ENCODE measurements at places on chromosomes 3 and 15.

DNA sequence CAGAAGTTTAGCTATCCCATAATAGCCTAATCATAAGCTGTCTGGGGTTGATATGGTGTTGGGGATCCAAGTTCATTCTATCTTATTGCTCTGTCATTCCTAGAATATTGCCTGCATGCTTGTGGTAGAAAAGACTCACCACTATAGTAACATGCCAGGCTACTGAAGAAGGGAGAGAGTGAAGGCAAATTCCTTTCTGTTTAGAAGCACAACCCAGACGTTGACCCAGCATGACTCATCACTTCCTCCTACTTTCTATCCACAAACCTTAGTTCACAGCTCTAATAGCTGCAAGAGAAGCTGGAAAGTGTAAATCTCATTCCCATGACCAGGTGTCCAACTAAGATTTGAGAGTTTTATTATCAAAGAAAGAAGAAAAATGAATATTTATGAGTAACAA, 57.8 kb upstream of the NMD3 start:
- peak; percentile 23 for DNase-seq

DNA sequence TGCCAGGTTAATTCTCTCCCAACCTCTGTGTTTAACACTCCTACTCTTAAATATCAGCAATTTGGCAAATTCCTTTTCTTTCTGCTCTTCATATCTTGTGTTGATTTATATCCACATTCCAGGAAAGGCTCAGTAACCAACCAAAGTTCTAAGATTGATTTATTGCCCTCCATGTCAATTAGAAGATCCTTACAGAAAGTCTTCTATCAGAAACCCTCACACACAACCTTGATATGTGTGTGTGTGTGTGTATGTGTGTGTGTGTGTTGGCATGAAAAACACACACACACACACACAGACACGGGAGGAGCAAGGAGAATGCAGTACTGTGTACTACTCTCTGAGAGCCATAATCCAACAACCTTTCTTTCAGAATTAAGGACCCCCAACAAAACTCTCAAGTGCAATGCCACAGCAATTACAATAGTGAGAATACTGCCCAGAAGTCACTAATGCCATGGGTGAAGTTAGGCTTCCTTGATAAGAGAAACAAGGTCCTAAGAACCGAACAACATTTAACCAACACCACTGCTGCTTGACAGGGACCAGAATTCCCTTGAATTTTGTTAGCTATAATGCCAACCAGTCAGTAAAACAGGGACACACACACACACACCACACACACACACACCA, 1.1 kb downstream of the LSAMP start:
- DNase-seq: no peak

GRCh38 chr3:141465221-141465620, 21.6 kb upstream of the RASA2 start:
- DNase-seq: no peak

GRCh38 chr3:148494451-148494850, 203.3 kb upstream of the AGTR1 start:
- no peak for DNase-seq

GRCh38 chr15:48371961-48372360, 40.7 kb downstream of the DUT start:
- no peak for DNase-seq

- no peak for DNase-seq
Measured at GRCh38 chr3:120311863-120312794, 27.1 kb upstream of the GPR156 start.

DNA sequence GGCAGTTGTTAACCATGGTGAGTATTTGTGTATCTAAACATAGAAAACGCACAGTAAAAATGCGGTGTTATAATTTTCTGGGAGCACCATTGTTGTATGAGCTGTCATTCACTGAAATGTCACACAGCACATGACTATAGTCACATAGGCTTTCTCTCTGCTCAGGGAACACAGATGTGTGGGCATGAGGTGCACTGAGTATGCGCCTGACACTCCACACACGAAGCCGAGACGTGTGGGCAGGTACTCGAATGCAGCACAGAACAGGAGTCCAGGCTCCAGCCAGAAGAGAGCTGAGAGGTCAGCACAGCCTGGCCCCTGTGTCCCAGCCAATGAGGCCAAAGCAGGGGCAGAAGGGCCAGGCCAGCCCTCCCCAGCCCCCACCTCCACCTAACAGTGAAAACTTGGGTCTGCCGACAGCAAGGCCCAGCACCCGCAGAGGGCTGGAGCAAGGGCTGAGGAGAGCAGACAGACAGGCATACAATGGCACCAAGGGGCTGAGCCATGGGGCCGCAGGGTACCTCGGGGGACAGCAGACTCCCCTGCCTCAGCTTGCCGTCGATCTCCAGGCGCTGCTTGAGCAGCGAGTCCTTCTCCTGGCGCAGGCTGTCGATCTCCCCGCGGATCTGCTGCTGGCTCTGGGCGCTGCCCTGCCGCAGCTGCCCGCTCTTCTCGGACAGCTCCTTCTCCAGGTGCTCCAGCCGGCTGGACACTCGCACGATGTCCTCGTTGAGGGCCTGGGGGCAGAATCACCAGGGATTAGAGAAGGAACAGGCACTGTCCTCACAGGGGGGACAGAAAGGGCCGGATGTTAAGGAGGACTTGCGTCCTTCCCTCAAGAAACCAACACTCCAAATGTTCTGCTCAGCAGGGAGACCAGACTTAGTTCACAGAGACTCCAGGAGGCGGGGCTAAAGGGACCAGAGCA, 24.0 kb downstream of the KIF7 start:
- DNase-seq: no peak

All from ELF-1 (cell line).